B cell (primary cell): ENCODE measurements at places on chromosomes 12 and 14.

DNA sequence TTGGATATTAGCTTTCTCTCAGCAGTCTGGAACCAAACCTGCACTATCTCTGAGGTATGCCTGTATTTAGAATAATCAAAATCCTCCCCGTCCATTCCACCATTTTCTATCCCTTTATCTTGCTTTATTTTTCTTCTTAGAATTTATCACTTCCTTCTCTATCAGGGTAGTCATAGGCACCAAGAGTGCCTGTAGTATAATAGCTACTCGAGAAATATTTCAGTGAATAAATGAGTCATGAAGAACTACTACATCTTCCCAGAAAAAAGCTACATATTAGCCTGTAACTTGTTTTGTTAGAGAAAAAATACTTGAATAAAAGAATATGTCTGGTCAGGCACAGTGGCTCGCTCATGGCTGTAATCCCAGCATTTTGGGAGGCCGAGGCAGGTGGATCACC is 4.3 kb downstream of the SLC2A14 start:
- H3K4me3 ChIP-seq = no peak overlapping the region
- DNase-seq = no peak
- peaks cover 24% of the 10 kb centered on the region for H3K27me3 ChIP-seq
- peaks cover 5% of the 10 kb centered on the region for H3K4me1 ChIP-seq

DNA sequence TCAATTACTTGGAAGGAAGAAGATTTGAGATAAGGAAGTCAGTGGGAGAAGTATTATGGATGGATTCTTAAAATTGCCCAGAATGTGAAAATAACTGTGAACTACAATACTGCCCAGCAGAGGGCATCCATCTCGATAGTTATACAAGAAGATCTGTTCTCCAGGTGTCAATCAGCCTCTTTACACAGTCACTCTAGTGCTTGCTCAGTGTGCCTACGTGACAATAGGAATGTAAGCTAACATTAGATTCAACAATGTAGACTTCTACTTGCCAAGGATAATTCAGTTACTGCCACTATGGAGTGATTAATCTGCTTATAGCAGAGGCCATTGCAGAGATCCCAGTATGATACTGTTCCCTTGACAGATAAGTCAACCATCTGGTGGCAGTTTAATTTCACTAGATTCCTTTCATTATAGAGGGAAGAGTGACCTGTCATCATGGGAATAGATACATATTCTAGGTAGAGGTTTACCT is 10.6 kb upstream of the MAP4K5 start:
- H3K27ac ChIP-seq = no peak overlapping the region
- no peaks in the 10 kb centered on the region for H3K27me3 ChIP-seq
- H3K36me3 ChIP-seq = no peaks in the 10 kb centered on the region
- no peaks in the 10 kb centered on the region for H3K4me1 ChIP-seq
- DNase-seq = peak; percentile 65
- H3K4me3 ChIP-seq = no peak overlapping the region

- no peaks in the 10 kb centered on the region for H3K4me1 ChIP-seq
- H3K27ac ChIP-seq = no peak overlapping the region
- no peaks in the 10 kb centered on the region for H3K27me3 ChIP-seq
- DNase-seq = no peak
Measured at GRCh38 chr12:39467432-39467870, 24.5 kb upstream of the KIF21A start.

GRCh38 chr12:3837049-3837448 is 36.1 kb downstream of the PARP11 start:
- H3K27ac ChIP-seq = no peak overlapping the region
- peaks cover 22% of the 10 kb centered on the region for H3K4me1 ChIP-seq
- H3K4me3 ChIP-seq = no peak overlapping the region
- H3K27me3 ChIP-seq = no peaks in the 10 kb centered on the region
- peak; percentile 12 for DNase-seq

- peaks cover 87% of the 10 kb centered on the region for H3K4me1 ChIP-seq
- no peak overlapping the region for H3K4me3 ChIP-seq
- no peaks in the 10 kb centered on the region for H3K27me3 ChIP-seq
- no peak for DNase-seq
Measured at GRCh38 chr14:95700221-95700976, 13.5 kb downstream of the TCL1A start.

DNA sequence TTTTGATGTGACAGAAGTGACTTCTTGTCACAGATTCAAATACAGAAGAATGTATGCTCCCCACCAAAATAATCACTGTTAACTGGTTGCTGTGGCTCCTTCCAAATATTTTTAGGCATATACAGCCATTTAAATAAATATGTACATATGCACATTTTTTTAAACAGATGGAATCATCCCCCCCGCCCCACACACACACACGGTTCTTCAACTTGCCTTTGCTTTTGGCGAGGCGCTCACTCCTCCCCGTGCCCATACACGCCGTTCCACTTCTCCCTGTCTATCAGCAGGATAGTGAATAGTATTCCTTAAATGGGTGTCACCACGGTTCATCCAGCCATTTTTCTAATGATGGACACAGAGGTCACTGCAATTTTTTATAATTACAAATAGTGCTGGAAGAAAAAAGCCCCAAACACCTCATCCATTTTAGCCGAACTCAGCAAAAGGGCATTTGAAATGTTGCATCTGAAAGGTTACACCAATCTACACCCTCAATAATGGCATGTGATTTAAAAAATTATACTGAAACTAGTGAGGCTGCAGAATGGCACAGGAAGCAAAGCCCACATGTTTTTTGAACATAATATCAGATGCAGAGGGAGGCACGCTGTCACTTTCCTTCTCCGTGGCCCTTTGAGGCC is 39.2 kb upstream of the MEG3 start:
- no peak overlapping the region for H3K4me3 ChIP-seq
- no peaks in the 10 kb centered on the region for H3K27me3 ChIP-seq
- DNase-seq = no peak
- H3K4me1 ChIP-seq = no peaks in the 10 kb centered on the region

- H3K27ac ChIP-seq = no peak overlapping the region
- H3K36me3 ChIP-seq = no peaks in the 10 kb centered on the region
- no peak overlapping the region for H3K4me3 ChIP-seq
- H3K27me3 ChIP-seq = no peaks in the 10 kb centered on the region
- DNase-seq = no peak
Measured at GRCh38 chr12:74732164-74732784, 194.6 kb downstream of the ATXN7L3B start.

GRCh38 chr12:56029166-56029519 is 8.3 kb downstream of the IKZF4 start:
- no peak overlapping the region for H3K27ac ChIP-seq
- no peaks in the 10 kb centered on the region for H3K36me3 ChIP-seq
- no peaks in the 10 kb centered on the region for H3K4me1 ChIP-seq
- no peaks in the 10 kb centered on the region for H3K27me3 ChIP-seq
- no peak for DNase-seq
